Activated CD4-positive, alpha-beta T cell treated with anti-CD3 and anti-CD28 coated beads, Interleukin-2, amount 50 U/mL, for 24 hours (primary cell): ENCODE measurements at places on chromosomes 1 and 21.

DNA sequence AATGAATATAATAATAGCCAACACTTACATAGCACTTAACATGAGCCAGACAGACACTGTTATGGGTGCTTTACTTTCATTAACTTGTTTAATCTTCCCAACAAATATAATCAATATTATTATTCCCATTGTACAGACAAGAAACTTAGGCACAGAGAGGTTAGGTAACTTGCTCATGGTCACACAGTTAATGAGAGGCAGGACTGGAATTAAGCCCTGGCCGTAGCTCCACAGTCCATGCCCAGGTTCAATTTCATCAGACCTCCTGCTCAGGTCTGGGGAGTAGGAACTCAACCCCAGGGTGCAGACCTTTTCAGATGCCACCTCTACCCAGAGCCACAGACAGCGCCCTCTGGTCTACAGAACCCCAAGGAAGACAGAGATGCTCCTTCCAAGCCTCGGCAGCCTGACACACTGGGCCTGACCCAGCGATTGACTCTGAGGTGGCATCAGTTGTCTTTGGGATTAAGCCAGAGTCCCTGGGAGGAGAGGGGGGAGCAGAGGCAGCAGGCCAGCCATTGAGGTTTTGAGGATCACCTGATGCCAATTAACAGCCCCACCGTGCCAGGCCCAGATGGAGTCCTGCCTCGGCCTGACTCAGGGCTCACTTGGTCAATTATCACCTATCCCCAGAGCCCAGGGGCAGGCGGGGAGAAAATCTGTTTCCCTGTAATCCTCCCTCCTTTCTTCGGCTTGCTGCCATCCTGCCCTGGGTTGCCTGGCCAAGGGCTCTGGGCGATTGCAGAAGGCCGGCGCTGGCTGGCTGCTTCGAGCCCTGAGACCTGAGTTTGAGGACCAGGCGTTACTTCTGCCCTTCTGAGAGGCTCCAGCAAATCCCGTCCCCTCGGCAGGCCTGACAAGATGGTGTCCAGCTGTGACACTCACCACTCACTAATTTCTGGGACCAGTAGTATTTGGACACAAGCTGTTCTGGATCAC is 116.7 kb downstream of the LACTBL1 start:
- no peak for DNase-seq

- no peak for DNase-seq
Observed at GRCh38 chr1:4787551-4787950, 133.1 kb downstream of the AJAP1 start.

DNA sequence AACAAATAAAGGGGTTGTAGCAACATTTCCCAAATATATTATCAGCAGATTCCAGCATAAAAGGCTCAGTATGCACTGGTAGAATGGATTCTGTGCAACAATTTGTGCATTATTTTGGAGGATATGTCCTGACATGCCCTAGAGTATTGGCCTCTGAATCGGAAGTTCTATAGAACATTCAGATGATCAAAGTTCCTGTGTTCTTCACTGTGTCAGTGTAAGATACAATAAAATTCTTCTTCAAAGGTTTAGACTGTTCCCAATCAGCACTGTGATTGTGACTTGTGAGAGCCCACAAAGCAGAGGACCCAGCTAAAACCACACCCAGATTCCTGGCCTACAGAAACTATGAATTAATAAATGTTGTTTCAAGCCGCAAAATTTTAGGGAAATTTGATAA is 33.6 kb upstream of the GBP5 start:
- no peak for DNase-seq

DNA sequence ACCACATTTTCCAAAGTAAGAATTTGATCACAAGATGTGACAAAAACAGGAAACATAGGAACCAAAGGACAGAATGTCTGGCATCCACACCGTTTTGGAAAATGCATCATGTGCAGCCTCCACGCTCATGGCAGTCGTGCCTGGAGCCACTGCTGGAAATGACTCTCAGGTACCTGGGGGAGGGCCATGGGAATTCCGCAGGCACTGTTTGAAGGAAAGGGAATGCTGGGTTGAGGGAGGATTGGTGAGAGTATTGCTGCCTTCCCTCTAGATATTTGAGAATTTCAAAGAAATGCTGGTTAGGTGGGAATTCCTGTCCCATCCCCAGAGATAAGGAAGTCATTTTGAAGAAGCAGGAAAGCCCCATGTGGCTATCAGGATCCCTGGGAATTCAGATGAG is 10.8 kb downstream of the SLAMF1 start:
- DNase-seq, result no peak

GRCh38 chr1:44261962-44262361 is 48.7 kb downstream of the DMAP1 start:
- no peak for DNase-seq

- no peak for DNase-seq
Observed at GRCh38 chr1:51491166-51491981, 27.7 kb downstream of the EPS15 start.

DNA sequence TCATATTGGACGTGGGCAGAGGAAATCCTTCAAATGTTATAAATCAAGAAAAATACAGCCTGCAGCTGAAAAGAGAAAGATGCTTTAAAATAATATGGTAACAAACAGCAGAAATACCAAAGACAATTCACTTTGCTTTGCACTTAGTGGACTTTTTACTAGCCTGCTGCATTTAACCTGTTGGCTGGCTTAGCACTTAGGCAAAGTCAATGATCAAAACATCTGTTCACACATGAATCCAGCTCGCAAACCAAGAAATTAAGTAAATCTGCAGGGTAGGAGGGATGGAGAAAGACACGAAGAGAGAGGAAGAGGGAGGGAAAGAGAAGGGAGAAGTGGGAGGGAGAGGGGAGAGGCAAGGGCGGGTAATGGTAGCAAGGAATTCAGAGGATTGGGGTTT is 103.6 kb upstream of the RAB4A start:
- DNase-seq, result no peak

DNA sequence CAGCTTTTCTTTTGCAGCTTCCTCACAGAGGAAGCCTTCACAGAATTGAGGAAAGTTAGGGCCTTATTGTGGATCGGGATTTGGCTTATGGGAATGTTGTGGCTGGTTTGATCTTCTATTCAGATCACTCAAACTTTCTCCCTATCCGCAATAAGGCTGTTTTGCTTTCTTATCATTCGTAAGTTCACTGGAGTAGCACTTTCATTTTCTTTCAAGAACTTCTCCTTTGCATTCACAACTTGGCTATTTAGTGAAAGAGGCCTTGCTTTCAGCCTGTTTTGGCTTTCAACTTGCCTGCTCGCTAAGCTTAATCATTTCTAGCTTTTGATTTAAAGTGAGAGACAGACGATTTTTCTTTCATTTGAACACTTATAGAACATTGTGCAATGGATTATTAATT is 181.9 kb upstream of the B3GALT2 start:
- DNase-seq, result no peak

DNA sequence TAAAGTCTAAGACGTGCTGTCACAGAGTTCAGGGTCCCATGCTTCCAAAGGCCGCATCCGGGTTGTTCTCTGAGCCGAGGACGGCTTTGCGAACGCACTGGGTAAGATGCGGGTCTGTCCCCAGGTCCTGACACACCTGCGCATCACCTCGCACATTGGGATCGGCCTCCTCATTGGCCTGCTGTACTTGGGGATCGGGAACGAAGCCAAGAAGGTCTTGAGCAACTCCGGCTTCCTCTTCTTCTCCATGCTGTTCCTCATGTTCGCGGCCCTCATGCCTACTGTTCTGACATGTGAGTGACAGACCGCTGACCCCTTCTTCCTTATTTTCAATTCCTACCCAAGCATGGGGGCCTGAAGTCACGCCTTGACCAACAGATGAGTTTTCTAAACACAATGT is 25.3 kb downstream of the TFF3 start:
- no peak for DNase-seq

- DNase-seq, result no peak
Observed at GRCh38 chr1:59597420-59598119, 217.2 kb upstream of the HOOK1 start.

DNA sequence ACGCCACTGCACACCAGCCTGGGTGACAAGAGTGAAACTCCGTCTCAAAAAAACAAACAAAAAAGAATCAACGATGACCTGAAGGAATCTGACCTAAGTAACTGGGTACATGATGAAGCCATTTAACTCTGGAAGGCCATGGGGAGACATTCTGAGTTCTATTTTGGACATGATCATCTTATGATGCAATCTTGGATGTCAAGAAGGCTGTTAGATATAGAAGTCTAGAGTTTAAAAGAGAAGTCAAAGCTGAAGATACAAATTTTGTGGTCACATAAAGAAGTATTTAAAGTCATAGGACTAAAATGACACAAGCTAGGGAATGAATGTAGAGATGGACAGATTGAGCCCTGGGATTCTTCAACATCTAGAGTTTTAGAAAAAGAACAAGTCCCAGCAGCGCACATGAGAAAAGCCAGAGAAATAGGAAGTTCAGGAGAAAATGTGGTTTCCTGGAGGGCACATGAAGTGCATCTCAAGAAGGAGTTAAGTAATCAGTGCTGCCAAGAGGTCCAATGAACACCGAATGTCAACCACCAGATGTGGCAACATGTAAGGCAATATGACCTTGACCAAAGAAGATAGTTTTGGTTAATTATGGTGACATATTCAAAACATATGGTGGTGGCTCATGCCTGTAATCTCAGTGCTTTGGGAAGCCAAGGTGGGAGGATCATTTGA is 26.8 kb downstream of the ELK4 start:
- no peak for DNase-seq
